ENCODE measurements at places on chromosomes 6 and 20.
A peak's percentile ranks its signal among the peaks of the same experiment; 100 is the strongest.

DNA sequence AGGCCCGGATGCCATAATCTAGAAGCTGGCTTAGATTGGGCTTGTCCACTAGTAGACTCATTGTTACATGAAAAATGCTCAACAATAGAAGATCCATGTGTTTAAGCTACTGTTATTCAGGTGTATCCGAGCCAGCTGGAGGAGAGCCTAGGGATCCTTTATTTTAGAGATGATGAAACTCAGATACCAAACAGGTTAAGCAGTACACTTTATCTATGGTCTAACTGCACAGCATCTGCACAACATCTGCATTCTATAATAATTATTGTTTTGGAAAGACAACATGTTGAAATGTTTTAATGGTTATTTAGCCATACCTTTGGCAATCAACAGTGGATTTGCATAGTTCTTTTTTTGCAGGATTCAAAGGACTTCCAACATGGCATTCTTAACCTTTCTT lies 134.1 kb downstream of the RFPL4B start:
- DNase-seq = no peak

DNA sequence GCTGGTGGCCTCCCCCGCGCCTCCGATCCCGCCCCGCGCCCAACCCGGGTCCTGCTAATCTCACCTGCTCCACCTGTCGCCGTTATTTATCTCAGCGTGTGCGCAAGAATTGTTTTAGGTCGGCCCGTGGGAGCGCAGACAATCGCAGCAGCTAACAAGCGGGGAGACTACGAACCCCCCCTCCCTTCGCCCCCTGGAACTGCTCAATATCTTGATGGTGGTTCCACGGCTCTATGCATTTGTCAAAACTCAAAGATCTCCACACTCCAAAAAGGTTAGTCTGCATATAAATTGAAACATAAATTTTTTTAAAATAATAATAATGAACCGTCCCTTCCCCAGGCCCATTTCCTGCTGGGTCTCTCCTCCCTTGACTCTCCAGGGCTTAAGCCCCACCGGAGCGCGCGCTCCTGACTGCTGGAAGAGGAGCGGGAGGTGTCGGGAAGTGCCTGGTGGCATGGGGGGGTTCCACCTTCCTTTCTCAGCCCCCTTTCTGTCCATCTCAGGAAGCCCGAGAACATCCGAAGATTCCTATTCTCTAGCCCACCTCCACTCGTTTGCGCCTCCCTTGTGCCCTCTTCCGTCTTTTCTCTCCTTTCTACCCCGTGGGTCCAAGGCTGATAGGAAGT lies 1.6 kb upstream of the MDGA1 start:
- DNase-seq = no peak

DNA sequence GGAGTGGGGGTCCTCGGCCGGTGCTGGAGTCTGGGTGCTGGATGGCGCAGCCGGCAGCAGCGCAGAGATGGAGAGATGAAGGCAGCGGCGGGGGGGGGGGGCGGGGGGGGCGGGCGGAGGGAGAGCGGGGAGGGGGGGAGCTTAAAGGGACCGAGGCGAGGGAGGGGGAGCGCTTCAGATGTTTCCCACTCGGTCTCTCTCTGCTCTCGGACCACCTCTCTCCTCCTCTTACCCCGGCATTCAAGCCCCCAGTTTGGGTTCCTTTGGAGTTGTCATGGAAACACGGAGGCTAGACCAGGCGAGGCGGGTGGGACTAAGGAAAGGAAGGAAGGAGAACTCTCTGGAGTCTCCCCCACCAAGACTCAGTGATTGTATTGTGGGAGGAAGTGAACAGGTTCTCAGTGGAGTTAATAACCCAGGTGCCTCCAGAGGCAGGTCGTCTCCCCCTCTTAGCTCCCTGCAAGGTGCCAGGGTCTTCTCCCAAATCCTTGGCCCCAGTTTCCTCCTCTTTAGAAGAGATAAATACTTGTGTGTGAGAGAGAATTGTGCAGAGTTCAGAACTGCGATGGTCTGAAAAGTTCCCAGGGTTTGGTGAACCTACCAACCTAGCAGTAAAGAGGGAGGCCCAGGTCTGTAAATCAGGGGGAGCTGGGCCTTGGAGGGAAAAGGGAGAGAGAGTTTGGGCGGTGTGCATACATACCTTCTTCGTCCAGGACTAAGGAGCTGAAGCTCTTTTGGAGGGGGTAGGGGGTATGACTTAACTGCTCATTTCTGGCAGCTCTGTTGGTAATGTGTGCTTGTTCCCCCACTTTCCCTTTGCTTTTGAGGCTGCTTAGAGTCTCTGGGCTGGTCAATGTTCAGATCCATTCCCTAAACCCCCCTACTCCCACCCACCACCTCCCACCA lies at the start of gene PRRT1:
Gene PRRT1, minus strand, starts transcription at position 77 of the 906 bp plus-strand sequence. CDS start 112 bp downstream, outside the sequence.
- no peak for DNase-seq

DNA sequence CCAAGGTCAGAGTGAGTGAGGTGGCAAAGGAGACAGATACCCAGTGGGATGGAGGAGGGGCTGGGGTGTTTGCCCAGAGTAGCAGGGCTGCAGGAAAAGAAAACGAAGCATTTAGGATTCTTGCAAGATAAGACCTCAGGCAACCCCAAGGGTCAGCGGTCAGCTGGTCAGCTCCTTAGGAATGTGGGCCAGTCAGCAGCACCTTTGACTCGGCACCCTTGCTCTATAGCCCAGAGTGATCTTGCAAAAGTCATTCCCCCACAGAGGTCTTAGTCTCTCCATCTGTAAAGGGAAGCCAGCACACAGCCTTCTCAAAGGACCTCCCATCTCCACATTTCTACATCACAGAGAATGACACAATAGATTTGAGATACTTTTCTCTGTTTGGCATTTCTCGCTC lies 56.7 kb downstream of the VEGFA start:
- no peak for DNase-seq

- DNase-seq = no peak
Measured at GRCh38 chr6:23608931-23609435, 517.0 kb upstream of the NRSN1 start.

- DNase-seq = no peak
Measured at GRCh38 chr6:105991561-105992314, 94.4 kb upstream of the PRDM1 start.

DNA sequence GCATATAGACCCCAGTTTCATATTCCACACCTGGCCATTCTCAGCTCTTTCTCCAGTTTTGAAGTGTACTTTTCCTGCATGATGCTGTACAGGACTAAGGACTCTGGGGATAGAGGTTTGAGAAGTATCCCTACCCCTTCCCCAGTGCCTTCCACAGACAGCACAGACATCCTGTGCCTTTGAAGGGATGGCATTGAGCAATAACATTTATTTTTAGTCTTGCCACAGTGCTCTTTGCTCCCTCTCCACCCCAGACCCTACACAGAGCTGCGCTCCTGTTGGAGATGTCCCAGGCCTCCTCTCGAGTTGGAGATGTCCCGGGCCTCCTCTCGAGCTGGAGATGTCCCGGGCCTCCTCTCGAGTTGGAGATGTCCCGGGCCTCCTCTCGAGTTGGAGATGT lies 275.8 kb downstream of the FARS2 start:
- DNase-seq = no peak

- no peak for DNase-seq
Measured at GRCh38 chr6:100370265-100370664, 94.5 kb downstream of the SIM1 start.

GRCh38 chr6:88856566-88856965 lies 106.9 kb downstream of the RNGTT start:
- DNase-seq = no peak

DNA sequence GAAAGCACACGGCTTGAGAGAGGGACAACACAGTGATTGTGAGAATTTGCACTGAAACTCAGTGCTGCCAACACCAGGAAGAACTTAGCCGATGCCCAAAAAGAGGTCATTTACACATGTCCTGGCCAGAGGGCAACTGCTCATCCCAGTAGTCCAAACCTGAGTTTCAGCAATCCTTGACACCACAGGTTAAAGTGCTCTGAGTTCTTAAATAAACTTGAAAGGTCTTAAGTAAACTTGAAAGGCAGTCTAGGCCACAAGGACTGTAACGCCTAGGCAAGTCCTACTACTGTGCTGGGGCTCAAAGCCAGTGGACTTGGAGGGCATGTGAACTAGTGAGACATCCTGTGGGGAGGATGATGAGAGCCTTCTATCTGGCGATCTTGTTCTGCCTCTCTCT lies 14.1 kb downstream of the SNX14 start:
- no peak for DNase-seq

DNA sequence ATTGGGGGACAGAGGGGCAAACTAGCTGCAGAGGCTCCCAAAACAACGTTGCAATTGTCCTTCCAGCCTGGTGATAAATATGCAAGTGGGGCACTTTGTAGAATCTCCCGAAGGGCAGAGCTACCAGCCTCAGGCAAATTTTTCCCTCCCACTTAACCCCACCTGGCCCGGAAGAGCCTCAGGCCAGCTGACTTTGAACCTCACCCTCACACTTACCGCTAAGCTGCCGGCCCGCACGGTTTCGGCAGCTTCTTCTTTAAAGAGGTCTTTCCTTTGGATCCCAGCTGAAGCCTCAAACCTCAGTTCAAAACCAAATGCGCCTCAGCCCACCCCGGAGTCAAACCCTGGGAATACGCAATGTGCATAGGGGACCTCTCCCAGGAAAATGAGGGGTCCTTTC lies 2.5 kb downstream of the OVOL2 start:
- no peak for DNase-seq

- DNase-seq = no peak
Measured at GRCh38 chr6:99668036-99668705, 61.5 kb downstream of the PRDM13 start.

- DNase-seq = no peak
Measured at GRCh38 chr6:132933090-132933489, 118.7 kb downstream of the RPS12 start.

- no peak for DNase-seq
Measured at GRCh38 chr6:170096191-170096802, 194.6 kb downstream of the DLL1 start.

GRCh38 chr6:44064089-44064947 lies 62.9 kb downstream of the MRPL14 start:
- peak; percentile 26 for DNase-seq

GRCh38 chr20:34512955-34513419 lies 3.2 kb upstream of the DYNLRB1 start:
- DNase-seq = no peak

- no peak for DNase-seq
Measured at GRCh38 chr20:59365611-59366285, 65.3 kb downstream of the EDN3 start.
